ENCODE measurements at places on chromosomes 1 and 21.

GRCh38 chr1:176897350-176898236, 266.9 kb downstream of the ASTN1 start:
- no peak for DNase-seq

DNA sequence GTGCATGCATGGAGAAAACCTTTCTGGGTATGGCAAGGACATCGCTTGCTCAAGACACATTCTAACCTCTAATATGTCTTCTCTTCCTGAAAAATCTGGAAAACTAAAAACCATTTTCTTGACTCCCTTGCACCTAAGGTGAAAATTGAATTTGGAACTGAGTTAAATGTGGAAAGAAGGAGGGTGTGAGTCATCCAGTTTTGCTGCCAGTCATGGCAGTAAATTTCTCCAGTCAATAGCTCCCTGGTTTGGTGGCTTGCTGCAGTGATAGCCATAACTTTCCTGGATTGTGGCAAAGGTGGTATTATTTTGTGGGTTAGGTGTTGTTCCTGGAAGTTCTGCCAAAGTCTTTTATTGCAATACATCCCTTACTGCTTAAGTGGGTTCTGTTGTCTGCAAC, 2.5 kb downstream of the ZCCHC17 start:
- no peak for DNase-seq

DNA sequence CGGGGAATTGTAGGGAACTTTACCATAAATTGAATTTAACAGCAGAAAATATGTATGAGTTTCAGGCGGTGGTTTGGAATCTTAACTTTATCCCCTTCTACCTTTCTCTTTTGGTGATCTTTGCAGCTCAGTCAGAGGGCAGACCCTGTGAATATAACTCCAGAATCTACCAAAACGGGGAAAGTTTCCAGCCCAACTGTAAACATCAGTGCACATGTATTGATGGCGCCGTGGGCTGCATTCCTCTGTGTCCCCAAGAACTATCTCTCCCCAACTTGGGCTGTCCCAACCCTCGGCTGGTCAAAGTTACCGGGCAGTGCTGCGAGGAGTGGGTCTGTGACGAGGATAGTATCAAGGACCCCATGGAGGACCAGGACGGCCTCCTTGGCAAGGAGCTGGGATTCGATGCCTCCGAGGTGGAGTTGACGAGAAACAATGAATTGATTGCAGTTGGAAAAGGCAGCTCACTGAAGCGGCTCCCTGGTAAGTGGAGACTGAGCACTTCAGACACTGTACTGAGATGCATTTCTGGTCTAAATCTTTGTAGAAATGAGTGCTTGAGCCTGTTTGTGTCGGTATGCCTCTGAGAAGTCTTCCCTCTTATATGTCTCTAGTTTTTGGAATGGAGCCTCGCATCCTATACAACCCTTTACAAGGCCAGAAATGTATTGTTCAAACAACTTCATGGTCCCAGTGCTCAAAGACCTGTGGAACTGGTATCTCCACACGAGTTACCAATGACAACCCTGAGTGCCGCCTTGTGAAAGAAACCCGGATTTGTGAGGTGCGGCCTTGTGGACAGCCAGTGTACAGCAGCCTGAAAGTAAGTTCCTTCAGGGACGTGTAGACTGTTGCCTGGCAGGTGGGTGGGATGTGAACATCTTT, 1.5 kb downstream of the CCN1 start:
- no peak for DNase-seq

DNA sequence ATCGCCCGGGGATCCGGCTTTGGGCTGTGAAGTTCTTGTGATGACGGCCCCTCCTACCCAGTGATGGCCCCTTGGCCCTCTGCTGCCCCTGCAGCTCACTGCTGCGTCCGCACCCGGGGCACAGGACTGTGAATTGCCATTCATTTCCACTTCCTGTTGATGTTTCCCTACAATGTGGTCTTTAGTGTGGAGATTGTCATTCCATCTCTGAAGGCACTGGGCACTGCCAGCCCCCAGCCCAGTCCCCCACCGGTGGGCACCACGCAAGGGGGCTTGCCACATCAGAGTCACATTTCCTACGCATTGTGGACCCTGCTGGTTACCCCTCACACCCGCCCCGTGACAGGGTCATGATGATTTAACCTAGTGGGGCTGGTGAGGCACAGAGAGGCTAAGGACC, 2.5 kb upstream of the MX2 start:
- DNase-seq = no peak

DNA sequence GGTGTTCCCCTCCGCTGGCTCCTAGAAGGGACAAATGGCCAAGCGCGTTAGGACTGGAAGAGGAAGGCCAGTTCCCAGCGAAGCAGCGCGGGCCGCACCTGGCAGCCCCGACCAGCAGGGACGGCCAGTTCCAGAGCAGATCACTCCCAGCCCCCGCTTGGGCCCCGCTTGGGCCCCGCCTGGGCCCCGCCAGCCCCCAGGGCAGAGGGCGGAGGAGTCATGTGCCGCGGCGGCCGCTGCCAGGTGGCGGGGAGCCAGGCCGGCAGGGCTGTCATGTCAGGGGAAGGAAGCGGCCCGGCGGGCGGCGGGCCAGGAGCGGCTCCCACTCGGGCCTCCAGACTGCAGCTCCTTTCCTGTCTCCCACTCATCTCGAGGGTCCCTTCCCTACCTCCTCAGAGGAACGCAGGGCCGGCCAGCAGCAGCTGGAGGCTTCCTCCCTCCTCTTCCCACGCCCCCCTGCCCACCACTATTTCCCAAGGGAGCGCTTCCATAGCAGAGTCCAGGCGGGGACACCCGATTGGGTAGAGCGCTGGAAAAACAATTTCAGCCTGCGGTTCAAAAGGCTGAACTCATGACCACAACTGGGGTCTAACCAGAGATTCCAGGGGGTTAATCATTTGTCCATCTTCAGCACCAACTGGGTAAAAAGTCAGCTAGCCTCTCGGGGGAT, 16.5 kb downstream of the ZNF697 start:
- DNase-seq = no peak

- DNase-seq = no peak
Observed at GRCh38 chr21:39141502-39141901, 41.7 kb downstream of the PSMG1 start.

- DNase-seq = no peak
Observed at GRCh38 chr1:31757204-31757679, 6.9 kb downstream of the ADGRB2 start.

DNA sequence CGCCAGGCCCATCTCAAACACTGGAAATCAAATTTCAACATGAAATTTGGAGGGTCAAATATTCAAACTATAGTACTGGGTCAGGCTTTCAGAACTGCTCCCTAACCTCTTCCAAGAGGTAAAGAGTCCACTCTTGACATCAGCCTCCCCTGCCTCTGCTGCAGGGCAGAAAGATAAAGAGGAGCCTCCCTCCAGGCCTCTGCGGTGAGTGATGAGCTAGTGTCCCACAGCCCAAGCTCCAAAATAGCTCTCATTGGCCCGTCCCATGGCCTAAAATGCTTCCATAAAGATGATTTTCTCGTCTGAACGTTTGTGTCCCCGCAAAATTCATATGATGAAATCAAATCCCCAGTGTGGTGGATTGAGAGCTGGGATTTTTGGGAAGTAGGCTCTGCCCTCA, 33.7 kb upstream of the CCSAP start:
- DNase-seq = no peak

DNA sequence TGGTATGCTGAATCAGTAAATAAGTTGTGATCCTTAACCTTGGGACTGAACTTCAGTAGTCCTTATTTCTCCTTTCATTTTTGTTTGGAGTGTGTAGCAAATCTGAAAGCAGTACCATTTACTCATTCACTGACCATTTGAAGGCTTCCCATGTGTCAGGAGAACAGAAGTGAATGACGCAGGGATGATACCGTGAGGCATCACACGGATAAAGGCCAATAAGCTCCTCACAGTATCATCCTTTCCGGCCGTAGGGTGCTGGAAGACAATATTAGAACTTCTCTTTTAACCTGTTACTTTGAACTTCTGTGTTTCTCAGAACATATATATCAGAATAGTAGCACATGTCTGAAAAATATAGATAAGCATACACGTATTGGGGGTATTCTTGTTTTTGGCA, 21.3 kb downstream of the BACH1 start:
- no peak for DNase-seq

- no peak for DNase-seq
Observed at GRCh38 chr1:229535230-229535629, 23.3 kb downstream of the ABCB10 start.

DNA sequence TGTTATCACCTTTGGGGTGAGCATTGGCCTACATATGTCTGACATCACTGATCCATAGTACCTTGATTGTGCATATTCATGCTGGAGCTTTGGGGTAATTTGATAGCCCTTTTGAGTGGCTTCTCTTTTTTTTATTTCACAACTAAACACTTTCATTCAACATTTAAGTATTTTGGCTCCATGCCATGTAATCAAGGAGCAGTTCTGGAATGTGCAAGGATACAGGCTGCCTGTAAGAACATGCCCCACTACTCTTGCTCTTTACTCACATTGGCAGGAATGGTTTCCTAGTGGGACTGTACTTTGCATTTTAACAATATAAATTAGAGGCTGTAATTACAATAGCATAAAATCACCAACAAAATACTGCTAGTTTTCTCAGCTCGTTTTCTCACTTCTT, 300.7 kb upstream of the SPAG17 start:
- DNase-seq = no peak

GRCh38 chr1:227459977-227460376, 103.4 kb upstream of the ZNF678 start:
- DNase-seq = no peak

- DNase-seq = no peak
Observed at GRCh38 chr1:161736335-161736969, 13.1 kb upstream of the DUSP12 start.

DNA sequence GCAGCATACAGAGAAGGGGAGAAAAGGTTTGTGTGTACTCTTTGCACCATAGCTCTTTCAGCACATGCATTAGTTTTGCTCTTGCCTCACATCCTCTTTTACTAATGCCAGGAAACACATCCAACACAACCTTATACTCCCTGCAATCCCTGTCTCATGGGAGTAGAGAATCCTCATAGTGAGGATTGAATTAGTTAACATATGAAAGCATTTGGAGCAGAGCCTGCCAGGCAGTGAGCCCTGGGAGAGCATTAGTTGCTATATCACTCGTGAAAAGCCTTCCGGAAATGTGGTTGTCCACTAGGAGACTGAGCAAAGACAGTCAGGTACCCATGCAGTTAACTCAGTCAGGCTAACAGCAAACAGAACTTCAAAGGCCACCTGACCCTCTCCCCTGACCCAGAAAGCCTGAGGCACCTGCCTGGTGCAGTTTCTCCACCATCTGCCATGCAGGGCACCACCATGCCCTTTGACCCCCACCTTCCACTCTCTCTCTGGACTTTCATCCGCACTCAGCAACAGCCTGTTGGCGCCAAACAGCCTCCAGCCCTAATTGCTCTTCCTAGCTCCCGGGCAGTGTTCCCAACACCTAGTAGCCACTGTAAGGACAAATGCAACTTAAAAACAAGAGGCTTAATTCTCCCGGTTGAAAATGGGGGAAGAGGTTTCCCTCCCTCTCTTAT, 14.9 kb upstream of the AGT start:
- no peak for DNase-seq

GRCh38 chr1:171868217-171868803, 27.0 kb downstream of the DNM3 start:
- DNase-seq = no peak

- no peak for DNase-seq
Observed at GRCh38 chr21:19541602-19542001, 1138.0 kb upstream of the TMPRSS15 start.

GRCh38 chr1:39360731-39361130, 130.7 kb upstream of the BMP8A start:
- no peak for DNase-seq

DNA sequence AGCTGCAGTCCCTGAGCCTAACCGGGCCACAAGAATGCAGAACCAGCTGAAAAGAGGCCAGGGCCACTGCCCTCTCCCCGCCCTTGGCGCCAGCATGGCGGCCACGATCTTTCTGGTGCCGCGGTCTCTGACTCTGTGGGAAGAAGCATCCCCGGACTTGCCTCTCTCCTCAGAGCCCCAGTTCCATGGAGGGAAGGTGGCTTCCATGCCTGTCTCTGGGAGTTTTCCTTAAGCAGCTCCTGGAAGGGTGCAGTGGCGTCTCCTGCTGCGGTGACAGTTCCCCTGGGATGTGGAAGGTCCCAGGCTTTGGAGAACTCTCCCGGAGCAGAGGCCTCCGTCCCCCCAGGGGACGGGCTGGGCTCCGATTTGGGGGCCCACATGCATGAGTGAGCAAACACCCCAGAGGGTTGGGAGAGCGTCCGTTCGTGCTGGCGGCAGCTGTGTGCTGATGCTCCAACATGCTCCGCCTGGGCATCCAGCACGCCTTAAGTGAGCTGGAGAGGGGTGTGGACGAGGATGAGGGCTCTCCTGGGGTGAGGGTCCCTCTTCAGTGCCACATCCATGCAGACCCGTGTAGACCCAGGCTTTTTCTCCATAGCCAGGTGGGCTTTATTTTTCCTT, 109.8 kb upstream of the COL6A1 start:
- no peak for DNase-seq

DNA sequence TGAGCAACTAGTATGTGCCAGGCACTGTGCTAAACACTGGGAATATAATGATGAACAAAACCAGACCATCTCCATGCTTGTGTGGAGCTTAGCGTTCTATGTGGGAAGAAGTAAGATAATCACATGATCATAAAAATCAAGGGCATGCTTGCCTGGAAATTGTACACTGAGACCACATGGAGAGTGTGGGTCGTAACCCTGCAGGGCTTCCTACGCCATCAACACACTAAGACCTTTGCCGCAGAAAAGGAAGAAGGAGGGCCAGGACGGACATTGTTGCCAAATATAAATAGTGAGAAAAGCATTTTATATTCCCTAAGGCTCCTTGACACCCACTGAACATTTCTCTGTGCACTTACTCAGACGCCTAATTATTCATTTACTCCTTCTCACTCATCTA, 388.1 kb upstream of the VAMP3 start:
- DNase-seq = no peak

DNA sequence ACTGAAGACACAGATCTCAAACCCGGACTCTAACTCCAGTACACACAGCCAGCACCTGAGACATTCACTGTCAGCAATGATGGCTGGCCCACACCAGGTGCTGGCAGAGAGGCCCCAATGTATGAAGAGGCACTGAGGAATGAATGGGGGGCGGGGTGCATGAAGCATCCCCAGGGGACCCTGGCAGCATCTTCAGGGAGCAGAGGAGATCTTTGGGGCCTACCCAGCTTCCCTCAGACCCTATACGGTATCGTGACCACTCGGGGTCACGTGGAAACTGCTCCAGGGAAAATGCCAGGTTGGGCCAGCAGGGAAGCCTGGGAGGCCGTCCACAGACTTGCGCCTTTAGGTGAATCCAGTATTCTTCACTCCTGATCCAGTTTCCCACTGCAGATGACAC, 84.3 kb downstream of the NPHP4 start:
- DNase-seq = no peak

DNA sequence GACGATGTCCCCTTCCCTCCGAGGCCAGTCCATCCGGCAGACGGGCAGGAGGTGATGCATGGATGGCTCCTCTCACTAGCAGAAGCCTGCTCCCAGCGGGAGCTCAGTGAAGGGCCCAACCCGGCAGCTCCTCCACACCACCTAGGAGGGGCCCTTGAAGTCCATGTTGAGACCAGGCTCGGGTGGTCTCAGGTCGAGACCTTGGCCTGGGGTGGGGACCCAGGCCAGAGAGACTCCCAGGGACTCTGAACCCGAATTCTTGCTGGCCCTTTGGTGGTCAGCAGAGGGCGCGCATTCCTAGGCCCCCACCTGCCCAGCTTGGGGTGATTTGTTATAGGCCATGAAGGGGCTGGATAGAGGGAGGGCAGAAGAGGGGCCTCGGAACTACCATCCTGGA, 642 bp upstream of the NT5C1A start:
- no peak for DNase-seq
